Tracheal epithelial cell (primary cell): ENCODE measurements at places on chromosomes 16 and 17. TPM values are rescaled to one million over a fixed set of nuclear protein-coding genes. Genes with fewer than 3 reads are reported as not detected.

TUBG2 gene
- 4.8 and 7.2 TPM in 2 replicates for total RNA-seq

PRAC1 gene
- total RNA-seq: not detected in 2 replicates

ZPBP2 gene
- total RNA-seq: not detected in 2 replicates

ZFPM1 gene
- 1.7 and 1.9 TPM in 2 replicates for total RNA-seq

HP gene
- total RNA-seq: not detected in 2 replicates

TMEM235 gene
- not detected in 2 replicates for total RNA-seq

ADAD2 gene
- total RNA-seq: not detected in 2 replicates

DNASE1L2 gene
- not detected in 2 replicates for total RNA-seq

LPCAT2 gene
- 9.4 and 18.5 TPM in 2 replicates for total RNA-seq

LRRC37A3 gene
- total RNA-seq: 0.96 and 1.9 TPM in 2 replicates

HOXB5 gene
- not detected in 2 replicates for total RNA-seq

PDE6G gene
- total RNA-seq: 0.72 TPM in 1 of 2 replicates, not detected in the other

SMPD3 gene
- total RNA-seq: not detected in 2 replicates

RMI2 gene
- total RNA-seq: 1.7 and 5.3 TPM in 2 replicates

KRTAP2-1 gene
- not detected in 2 replicates for total RNA-seq

WFIKKN2 gene
- not detected in 2 replicates for total RNA-seq

EVPLL gene
- total RNA-seq: 0.24 and 4.0 TPM in 2 replicates

CCL5 gene
- total RNA-seq: 0.24 TPM in 1 of 2 replicates, not detected in the other
